Frontal cortex (tissue), 4 donors: ENCODE measurements at places on chromosomes 2 and 18. TPM values are rescaled to one million over a fixed set of nuclear protein-coding genes. Genes with fewer than 3 reads are reported as not detected.

- no peak for DNase-seq
These were observed 37.1 kb upstream of the ZCCHC2 start for GRCh38 chr18:62485684-62486083.

GRCh38 chr2:58063641-58064040 is 17.0 kb downstream of the VRK2 start:
- DNase-seq: no peak

Gene STARD6
- total RNA-seq: 0.82 TPM

DNA sequence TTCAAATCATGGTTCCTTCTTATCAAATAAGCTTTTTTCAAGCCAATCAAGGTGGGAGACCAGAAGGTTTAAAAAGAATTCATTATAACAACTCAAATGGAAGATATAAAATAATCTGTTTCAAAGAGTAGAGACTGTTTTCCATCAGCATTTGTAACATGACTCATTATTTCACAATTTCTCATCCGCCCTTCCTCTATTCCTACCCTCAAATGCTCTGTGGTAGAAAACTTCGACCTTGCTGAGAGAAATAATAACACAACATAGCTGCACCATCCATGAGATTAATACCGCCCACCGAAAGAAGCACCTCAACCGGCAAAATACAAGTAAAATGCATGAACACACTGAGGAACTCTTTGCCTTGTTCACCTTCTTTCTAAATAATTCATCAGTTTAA is 2039.2 kb upstream of the CELF4 start:
- no peak for DNase-seq

- no peak for DNase-seq
These were observed 360.3 kb downstream of the TGIF1 start for GRCh38 chr18:3810296-3810695.

DNA sequence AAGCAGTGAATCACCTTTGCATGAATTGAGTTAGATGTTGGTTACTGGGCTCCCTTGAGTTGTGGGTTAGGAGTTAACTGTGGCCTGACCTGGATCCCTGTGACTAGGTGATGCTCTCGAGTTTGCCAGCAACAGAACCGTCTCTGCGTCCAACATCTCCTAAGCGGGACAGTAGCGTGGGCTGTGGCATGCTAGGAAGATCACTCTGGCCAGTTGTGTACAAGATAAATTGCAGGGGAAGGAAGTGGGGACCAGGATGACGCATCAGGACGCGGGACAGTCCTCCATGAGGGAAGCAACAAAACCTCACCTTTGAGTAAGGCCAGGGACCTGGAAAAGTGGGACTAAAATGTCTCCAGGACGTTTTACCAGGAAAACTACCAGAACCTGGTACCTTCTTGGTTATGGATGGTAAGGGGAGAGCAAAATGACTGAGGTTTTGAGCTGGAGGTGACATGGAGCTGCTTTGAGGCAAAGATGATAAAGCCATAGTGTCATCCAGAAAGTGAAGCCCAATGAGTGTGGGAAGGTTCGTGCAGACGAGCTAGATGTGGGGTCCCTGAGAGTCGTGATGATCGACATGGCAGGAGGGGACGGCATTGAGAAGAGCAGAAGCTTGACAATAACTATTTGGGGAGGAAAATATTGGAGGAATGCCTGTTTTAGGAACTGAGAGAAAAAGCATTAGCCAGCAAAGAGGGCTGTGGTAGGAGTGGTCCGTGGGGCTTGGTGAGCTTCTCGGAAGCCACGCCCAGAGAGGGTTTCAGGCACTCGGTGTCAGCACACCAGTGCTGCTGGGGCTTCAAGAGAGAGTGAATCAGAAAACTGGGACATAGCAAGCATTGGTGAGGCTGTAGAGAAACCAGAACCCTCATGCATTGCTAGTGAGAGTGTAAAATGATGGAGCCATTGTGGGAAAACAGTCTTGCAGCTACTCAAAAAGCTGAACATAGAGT is 95.1 kb downstream of the SMAD7 start:
- DNase-seq: no peak

Gene GALNT14
- 10.2 TPM for total RNA-seq

GRCh38 chr18:78073275-78073674 is 823.6 kb downstream of the GALR1 start:
- DNase-seq: no peak

Gene GALNT13
- total RNA-seq: 18.8 TPM

Gene GALR1
- total RNA-seq: under 0.01 TPM

Gene IDH1
- total RNA-seq: 271 TPM

- DNase-seq: no peak
These were observed 262.2 kb upstream of the KLHL29 start for GRCh38 chr2:23122681-23123215.

DNA sequence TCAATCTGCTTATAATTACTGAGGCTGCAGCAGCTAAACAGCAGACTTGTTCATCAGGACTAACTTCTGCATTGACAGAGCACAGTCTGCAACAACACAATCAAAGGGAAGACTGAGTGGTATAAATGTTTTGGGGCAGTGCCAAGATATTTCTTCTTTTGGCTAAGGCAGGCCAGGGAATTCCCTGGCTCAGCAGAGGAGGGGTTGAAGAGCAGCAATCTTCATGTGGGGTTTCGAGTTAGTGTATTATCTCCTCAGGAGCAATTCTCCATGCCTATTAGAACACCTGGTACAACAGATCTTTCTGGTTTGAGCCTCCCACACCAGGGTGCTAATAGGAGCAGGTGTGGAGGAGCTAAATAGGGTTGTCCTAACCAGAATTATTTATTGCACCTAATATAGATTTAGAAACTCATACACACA is 103.0 kb upstream of the STK17B start:
- no peak for DNase-seq

Gene TUBB8B
- not detected for total RNA-seq

Gene ICA1L
- total RNA-seq: 88.5 TPM

DNA sequence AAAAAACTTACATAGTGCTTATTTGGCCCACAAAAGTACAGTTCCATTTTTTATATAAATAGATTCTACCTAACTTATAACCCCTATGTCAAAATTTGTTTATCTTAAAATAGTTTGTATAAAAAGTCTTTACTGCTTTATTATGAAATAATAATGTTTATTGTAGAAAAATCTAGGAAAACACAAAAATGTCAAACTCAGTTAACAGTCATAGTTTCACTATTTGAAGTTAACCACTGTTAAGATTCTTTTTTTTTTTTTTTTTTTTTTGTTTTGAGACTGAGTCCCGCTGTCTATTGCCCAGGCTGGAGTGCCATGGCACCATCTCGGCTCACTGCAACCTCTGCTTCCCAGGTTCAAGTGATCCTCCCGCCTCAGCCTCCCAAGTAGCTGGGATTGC is 26.5 kb upstream of the ABI2 start:
- no peak for DNase-seq

- peak; percentile 18 for DNase-seq
These were observed 31.2 kb downstream of the STAMBP start for GRCh38 chr2:73859721-73860586.

- DNase-seq: no peak
These were observed 251.1 kb downstream of the TRIB2 start for GRCh38 chr2:12967804-12968203.

Gene SP140
- 0.82 TPM for total RNA-seq

Gene KIAA2012
- total RNA-seq: 0.82 TPM

Gene LBX2
- not detected for total RNA-seq

DNA sequence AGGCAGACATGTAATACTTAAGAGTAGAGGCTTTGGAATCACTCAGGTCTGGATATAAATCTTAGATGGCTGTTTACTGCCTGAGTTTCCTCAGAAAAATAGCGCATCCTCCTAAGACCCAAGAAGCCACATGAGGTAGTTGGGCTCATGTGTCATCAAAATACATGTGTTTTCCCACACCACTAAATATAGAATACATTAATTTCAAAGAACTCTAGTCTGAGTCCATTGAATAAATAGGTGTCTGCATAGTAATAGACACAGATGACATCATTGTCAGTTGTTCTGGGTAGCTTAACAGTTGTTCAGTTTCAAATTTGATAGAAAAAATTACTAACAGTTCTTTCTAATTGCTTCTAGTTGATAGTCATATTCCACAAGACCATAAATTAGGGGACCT is 9.6 kb downstream of the PPP1R1C start:
- no peak for DNase-seq

Gene SLC5A7
- 1.6 TPM for total RNA-seq

DNA sequence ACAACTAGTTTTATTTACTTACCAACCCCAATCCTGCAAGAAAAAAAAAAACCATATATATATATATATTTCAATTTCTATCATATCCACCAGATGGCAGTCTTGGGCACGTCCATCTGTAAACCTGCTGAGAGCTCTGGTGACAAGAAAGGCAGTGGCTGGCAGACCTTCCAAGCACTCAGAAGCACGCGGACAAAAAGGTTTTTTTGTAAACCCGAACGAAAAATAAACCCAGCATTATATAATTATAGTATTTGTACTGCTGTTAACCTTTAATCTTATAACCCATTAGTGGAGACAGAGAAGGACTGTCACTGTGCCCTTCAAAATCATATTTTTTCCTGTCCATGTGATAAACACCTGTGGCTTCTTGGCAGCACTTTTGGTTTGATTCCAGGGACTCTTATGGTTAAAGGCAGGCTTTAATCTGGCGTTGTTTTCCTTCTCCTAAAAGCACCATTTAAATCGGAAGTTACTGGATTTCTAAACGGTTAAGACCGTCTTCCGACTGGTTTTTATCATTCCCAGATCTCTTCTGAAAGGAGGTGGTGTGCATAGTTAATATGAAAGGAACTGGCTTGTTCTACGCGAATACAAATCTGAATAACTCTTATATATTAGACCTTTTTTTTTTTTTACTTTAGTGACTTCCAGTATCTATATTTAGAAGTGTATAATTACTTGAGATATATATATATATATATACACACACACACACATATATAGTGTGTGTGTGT is 31.0 kb upstream of the SLC3A1 start:
- DNase-seq: peak; percentile 48

DNA sequence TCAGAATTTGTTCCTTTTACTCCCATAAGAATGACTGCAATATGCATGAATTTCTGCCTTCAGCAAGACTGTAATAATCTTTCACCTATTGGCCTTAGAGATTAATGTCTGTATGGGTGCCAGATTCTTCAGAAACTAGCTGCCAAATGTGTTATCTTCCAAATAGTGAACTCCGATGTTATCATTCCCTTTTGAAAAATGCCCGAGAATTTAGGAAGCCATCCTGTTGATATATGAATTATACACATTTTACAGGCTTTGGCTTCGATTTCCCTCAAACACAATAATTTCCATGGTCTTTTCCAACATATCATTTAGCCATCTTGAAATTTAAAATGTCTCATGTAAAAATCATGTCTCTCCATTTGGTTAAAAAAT is 101.5 kb downstream of the ZNF521 start:
- no peak for DNase-seq

- no peak for DNase-seq
These were observed 35.0 kb upstream of the DSC1 start for GRCh38 chr18:31197676-31198075.

- no peak for DNase-seq
These were observed 446.7 kb downstream of the SETBP1 start for GRCh38 chr18:45127405-45127804.

Gene SCRN3
- total RNA-seq: 42.4 TPM

Gene PARD6G
- 9.4 TPM for total RNA-seq

DNA sequence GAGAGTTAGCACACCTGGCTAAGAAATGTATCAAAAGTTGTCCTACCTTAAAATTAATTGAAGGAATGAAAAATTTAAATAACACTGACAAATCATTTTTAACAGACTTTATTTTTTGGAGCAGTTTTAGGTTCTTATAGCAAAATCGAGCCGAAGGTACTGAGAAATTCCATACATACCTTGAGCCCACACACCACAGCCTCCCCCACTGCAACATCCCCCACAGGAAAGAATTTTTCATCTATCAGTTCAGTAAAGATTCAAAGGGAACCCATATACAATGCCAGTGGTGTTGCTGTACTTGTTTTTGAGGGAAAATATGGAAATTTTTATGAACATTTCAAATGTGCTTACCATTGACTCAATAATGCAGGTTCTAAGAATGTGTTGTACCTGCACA is 169.8 kb upstream of the HS6ST1 start:
- DNase-seq: no peak

GRCh38 chr2:61943251-61943650 is 37.8 kb downstream of the COMMD1 start:
- DNase-seq: no peak

- DNase-seq: no peak
These were observed 321.5 kb upstream of the MAP2 start for GRCh38 chr2:209102319-209102718.

Gene FAM124B
- total RNA-seq: 8.2 TPM

GRCh38 chr2:38407111-38407682 is 30.1 kb upstream of the ATL2 start:
- DNase-seq: no peak

- DNase-seq: no peak
These were observed 7.8 kb downstream of the RAX start for GRCh38 chr18:59265246-59265973.

Gene NFE2L2
- 8.6 TPM for total RNA-seq

DNA sequence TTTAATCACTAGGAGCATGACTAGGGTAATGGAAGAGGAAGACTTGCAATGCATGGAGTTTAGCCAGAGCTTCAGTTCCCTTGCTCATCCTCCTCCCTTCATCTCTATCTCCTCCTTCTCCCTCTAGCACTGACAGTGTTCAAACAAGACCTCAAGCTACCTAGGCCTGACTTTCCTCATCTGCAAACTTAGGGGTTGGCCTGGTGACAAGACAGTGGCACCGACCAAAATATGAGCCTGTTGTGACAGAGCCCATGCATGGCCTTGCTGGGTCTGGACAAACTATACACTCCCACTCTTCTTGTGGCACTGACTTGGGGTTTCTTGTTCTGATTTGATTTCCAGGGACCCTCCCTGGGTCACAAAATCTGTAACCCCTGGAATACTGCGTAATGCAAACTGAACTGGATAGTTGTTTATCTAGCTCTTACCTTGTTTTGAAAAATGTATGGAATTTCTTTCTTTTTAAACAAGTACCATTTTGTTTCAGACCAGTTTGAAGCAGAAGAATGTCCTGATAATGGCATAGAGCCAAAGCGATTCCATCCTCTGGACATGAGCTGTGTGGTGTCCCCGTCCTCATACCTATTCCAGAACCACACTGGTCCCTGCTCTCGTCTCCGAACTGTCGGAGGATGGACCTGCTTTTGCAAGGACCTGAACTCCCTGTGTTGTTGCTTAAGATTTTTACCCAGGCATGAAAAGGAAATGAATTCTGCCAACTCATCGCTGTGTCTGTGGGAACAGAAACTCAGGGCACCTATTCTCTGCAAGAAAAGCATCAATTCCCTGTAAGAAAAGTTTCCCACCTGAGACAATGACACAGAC is 33.4 kb upstream of the PPP4R1 start:
- no peak for DNase-seq

Gene FIGN
- total RNA-seq: 1.2 TPM

Gene SPDYA
- 0.82 TPM for total RNA-seq
